ENCODE measurements at places on chromosomes 2 and 18.

- peak; percentile 24 for DNase-seq
These were observed 455.9 kb upstream of the UBE2E3 start for GRCh38 chr2:180524499-180524898.

- DNase-seq, result no peak
These were observed 797.7 kb downstream of the MBD2 start for GRCh38 chr18:53426666-53427184.

GRCh38 chr2:27714851-27715291 is 51.2 kb downstream of the SLC4A1AP start:
- peak; percentile 27 for DNase-seq

DNA sequence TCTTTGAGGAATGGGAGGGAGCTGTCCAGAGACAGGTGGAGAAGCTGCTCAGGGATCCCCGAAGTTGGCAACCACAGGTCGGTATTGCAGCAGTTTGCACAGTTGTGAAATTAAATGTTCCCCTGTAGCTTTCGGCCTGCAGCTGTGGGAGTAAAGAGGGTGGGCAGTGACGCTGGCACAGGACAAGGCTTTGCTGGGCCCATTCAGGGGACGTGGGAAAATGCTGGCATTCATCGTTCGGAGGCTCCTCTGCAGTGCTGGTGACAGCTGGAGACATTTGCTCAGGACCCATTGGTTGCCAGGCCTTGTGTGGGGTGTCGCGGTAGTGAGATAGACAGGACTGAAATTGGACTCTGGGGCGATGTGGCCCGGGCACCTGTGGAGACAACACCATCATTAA is 173.7 kb downstream of the MYCN start:
- no peak for DNase-seq

- DNase-seq, result no peak
These were observed 7.7 kb upstream of the ARID5A start for GRCh38 chr2:96528700-96529375.

DNA sequence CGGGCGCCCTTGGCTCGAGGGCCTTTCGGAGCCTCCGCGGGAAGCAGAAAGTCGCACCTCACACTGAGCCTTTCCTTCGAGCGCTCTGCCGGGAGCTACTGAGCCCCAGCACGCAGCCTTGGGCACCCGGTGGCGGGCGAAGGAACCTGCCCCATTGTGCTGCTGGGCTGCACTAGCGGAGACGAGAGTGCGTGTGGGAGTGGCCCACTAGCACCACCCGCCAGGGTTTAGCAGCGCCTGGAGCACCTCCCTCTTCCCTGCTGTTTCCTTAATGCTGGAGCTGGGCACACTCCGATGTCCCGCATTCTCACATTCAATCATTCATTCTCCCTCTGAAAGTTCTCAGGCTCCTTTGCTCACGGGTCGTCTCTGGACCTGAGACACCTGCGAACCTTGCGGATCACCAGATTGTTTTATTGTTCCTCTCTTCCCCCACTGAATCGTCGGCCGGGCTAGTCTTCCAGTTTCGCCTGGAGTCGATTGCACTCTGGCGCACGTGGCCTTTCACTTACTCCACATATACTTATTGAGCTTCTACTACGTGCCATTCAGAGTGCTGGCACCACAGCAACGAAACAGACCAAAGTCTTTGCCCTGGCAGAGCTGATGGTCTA is 8.5 kb upstream of the PAX3 start:
- no peak for DNase-seq

- peak; percentile 86 for DNase-seq
These were observed 4.6 kb downstream of the MRPL33 start for GRCh38 chr2:27776097-27776496.

- peak; percentile 82 for DNase-seq
These were observed 51.3 kb upstream of the RND3 start for GRCh38 chr2:150538651-150539201.

- no peak for DNase-seq
These were observed 64.1 kb downstream of the ATAD2B start for GRCh38 chr2:23862716-23863426.

DNA sequence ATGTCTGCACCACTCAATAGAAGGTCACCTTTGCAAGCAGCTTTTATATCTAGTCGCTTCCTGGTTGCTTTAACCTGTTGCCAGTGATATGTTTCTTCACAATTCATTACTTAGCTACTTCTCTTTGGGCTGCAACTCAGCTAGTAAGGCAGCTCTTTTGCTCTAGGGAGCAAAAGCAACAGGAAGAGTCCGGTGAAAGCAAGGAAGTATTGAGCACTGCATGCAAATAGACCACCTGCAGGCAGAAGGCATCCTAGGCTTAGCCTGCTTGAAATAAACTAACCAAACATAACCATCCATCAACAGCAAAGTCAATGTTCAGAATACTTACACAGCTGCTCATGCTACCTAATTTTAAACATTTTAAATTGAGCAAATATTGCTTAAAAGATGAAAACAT is 529.2 kb upstream of the LINC00305 start:
- no peak for DNase-seq

DNA sequence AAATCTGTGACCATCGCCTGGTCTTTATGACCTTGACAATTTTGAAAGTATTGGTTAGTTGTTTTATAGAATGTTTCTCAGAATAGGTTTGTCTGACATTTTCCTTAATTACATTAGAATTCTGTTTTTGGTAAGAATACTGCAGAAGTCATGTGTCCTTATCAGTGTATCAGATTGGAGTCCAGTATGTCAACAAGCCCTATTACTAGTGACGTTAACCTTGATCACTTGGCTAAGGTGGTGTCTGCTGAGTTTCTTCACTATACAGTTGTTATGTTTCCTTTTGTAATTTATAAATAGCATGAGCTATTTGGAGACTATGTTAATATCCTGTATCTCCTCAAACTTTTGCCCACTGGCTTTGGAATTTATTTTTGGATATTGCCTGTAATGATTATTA is 10.8 kb upstream of the IL36G start:
- no peak for DNase-seq

- peak; percentile 84 for DNase-seq
These were observed 66.1 kb upstream of the SMAD7 start for GRCh38 chr18:49016648-49017539.

DNA sequence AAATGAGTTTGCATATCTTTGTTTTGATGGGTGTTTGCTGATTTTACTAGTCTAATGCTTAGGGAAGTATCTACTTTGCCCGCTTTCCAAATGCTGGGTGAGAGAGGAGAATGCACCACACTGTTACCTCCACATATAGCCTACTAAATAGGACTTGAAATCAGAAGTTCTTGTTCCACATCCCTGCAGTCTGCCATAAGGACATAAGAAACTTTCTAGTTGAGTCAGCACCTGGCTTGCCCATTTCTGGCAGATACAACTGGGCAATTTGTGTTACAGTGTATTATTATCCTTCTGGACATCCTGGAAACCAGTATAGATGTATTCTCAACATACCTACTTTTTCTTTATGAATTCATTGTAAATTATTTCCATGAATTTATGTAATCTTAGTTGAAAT is 29.5 kb downstream of the ANXA4 start:
- DNase-seq, result peak; percentile 59

GRCh38 chr2:108288534-108289106 is at the start of gene SULT1C2:
Gene SULT1C2, plus strand, starts transcription at chr2:108288895. Its CDS starts 4,773 bp downstream, at chr2:108293668.
- peak; percentile 8 for DNase-seq

- no peak for DNase-seq
These were observed 3.5 kb upstream of the FAM124B start for GRCh38 chr2:224405412-224405811.
